ENCODE measurements at places on chromosomes 12 and 14.

- no peak for DNase-seq
These were observed 108.6 kb upstream of the CCDC196 start for GRCh38 chr14:66377574-66377973.

DNA sequence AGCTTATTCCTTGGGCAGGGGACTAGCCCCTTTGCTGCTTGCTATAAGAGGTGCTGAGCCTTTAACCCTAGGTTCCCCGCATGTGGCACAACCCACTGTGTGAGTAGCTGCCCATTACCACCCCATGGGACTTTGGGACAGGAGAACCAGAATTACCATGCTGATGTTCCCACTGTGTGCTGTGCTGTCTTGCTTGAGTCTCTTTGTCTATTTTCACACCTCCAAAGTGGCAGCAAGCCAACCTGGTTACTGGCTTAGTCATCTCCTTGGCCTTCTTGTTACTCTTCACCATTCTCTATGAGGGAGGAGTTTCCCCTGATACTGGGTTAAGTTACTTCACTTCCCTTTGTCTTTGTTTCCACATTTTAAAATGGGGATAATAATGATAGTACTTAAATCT is 73.4 kb upstream of the ETV6 start:
- no peak for DNase-seq

DNA sequence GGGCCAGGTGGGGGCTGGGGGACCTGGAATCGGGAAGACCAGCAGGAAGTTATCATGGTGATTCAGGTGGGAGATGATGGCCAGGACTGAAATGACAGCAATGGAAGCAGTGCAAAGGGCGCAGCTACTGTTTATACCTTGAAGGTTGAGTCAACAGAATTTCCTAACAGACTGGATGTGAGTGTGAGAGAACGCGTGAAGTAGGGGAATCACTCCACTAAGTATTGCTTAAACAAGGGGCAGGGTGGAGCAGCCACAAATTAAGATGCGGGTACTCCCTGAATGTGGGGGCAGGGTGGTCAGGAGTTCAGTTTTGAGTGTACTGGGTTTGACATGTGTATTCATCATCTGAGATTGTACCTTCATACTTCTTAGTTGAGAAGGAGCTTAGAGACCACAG is 45.1 kb downstream of the MYF5 start:
- no peak for DNase-seq

GRCh38 chr12:63912651-63913050 is 68.2 kb downstream of the SRGAP1 start:
- DNase-seq: no peak

DNA sequence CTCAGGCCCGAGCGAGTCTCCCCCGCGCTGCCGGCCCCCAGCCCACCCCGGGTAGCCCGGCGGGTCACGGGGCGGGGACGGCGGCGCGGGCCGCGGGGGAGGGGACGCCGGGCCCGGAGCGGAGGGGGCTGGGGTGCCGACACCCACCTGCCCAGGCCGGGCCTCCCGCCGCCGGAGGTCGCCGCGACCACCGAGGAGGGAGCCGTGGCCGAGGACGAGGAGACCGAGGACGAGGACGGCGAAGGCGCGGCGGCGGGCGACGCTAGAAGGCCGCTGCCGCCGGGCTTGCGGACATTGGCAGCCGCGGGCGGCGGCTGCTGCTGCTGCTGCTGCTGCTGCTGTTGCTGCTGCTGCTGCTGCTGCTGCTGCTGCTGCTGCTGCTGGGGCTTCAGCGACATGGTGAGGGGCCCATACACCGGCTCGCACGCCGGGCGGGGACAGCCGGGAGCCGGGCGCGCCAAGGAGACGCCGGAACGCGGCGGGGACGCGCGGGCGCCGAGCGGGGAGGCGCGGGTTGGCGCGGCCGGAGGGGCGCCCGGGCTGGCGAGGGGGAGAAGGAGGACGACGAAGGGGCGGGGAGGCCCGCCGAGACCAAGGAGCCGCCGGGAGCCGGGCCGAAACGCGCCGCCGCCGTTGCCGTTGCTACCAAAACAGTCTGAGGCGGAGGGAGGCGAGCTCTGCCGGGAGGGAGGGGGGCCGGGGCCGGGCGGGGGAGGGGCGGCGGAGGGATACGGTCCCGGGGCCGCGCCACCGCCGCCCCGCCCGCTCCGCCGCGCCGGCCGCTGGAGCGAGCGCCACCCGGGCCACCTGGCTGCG is at the start of gene ATXN2:
Gene ATXN2, minus strand, starts transcription at position 679 of the 816 bp plus-strand sequence. Its CDS starts 281 bp downstream, at position 398.
- DNase-seq: peak; percentile 74

- peak; percentile 73 for DNase-seq
These were observed 124.5 kb downstream of the CALM1 start for GRCh38 chr14:90521084-90521929.

- DNase-seq: peak; percentile 14
These were observed 32.0 kb downstream of the TC2N start for GRCh38 chr14:91835197-91835919.

- DNase-seq: no peak
These were observed 276.9 kb upstream of the PRKD1 start for GRCh38 chr14:30204431-30204980.

DNA sequence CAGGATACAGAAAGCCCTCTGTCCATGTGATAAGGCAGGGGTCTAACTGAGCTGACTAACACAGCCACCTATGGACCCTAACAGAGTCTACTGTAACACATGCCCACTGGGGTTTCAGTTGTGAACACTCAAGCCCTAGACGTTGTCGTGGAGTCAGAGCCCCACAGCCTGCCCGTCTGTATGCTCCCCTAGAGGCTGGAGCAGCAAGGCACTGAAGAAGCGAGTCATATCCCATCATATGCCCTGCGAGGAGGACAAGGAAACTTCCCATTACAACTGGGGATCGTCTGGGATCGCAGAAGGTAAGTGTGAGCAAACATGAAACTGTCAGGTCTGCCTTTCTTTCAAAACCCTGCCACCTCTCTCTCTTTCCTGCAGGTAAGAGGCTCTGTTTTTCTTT is 138.1 kb downstream of the GPR65 start:
- DNase-seq: no peak

DNA sequence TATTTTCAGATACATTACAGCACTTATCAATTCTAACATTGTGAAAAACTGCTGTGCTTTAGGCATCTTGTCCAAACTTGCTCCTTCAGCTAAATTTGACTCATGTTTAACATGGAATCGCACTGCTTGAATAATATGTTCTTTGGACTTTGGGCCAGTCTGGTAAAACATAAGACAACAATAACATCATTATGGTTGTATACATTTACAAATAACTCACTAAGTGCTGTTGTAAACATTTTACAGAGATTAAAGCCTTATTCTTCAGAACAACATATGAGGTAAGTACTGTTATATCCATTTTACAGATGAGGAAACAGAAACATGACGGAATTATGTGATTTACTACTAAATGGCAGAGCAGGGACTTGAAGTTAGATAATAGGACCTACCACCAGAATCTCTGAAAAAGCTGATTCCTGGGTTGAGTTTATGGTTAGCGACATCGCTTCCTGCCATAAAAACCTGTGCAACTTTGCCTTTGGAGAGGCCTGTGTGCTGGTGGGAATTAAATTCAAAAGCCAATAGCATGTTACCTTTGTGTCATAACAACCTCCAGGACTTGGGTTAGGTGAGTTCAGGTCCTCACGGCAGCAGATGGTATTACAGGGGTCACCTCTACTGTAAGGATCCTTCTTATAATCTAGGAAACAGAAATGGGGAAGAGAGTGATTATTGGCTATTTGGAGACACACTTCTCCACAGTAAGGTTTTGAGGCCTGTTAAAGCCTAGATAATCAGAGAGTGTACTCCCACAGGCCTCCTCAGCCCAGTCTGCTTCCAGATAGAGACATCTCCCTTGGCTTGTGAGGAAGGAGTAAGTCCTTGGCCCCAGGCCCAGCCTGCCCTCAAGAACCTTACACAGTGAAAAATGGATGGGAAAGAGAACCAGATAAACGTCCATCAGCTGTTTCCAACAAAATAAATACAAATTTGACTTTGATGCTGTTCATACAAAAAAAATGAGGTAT is 61.8 kb downstream of the PLBD1 start:
- DNase-seq: no peak

- DNase-seq: no peak
These were observed 2.5 kb upstream of the SNX6 start for GRCh38 chr14:34632411-34632978.

DNA sequence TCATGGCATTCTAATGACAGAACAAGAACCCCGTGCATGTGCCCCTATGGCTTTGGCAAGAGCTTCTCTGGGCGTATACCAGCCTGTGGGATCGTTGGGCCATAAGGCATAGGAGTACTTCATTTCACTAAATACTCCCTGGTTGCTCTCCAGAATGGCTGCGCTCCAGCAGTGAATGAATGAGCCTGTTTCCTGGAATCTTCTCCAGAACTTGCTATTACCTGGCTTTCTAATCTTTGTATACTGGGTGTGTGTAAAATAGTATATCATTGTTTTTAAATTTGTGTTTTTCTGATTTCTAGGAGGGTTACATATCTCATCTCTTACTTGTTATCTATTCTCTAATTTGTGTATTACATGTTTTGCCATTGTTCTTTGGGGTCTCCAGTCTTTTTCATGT is 28.6 kb upstream of the EMP1 start:
- DNase-seq: no peak

DNA sequence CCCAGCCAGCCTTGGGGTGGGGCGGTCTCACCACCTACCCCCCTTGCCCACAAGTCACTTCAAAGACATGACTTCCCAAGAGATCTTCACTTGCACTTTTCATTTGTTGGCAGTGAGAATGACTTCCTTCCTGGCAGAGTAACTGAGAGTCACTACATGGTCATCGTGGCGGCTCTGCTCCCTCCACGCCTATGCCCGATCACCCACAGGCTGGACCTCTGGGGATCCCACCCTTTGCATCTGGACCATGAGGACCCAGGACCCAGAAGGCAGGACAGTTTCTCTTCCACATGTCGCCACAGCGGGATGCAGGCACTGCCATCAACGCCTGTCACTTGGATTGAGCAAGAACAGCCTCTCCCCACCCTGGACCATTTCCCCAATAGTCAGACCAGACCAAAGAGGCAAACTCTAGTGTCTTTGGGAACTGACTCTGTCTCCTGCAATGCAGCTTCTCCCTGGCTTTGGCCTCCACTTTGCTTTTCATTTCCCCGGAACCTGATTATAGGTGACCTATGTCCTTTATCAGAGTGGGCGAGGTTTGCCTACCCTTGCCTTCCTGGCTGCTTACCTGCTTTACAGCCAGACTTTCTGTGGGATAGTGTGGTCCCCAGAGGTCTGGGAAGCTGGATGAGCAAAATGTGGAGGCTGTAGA is 3.6 kb downstream of the VDR start:
- no peak for DNase-seq

- DNase-seq: no peak
These were observed 10.0 kb downstream of the LHX5 start for GRCh38 chr12:113461666-113462065.

GRCh38 chr14:69720912-69721311 is 46.0 kb upstream of the SRSF5 start:
- no peak for DNase-seq

- no peak for DNase-seq
These were observed 381.7 kb upstream of the DDHD1 start for GRCh38 chr14:53534841-53535240.

- DNase-seq: peak; percentile 13
These were observed 11.5 kb upstream of the KRT80 start for GRCh38 chr12:52203079-52203921.

DNA sequence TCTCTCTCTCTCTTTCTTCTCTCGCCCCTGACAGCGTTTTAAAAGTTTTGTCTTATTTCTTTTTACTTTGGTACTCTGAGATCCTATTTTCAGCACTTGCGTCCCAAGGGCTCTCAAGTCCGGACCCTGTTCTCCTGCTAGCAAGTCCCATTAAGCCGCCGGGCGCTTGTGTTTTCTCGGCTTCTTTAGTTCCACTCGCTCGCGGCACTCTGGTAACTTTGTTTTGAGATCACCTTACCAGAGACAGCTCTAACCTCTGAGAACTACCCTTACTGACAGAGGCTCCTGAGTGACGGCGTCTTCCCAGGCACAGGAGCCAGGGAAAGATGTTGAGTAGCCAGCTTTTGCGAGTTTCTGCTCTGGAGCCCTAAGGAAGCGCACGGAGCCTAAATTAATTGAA is 2.7 kb upstream of the MYF5 start:
- no peak for DNase-seq

DNA sequence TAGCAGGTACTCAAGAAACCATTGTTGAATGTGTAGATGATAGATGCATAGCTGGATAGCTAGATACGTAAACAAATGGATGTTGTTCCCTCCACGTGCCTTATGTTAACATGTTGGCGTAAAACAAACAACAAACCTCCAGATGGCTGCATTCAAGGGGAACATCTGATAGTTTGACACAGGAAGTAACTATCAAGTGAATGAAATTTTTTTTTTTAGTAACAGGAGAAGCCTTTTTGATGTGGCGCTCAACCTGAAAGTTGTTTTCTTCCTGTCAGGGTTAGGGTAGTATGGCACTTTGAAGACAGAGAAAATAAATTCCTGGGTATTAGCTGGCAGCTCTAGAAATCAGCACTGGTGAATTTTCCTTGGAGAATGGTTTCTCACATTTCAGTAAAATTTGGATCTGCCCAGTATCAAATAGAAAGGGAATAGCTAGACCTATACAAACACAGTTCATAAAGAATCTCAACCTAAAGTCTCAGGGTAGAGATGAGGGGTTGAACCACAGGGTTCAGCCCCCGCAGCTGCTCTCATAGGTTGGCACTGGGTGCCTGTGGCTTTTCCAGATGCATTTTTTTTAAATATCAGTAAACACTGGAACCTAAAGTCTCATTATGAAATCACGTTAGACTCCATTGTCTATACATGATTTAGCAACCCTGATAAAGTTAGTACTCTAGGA is 18.8 kb upstream of the RAP1B start:
- no peak for DNase-seq

- peak; percentile 64 for DNase-seq
These were observed 53.7 kb downstream of the APAF1 start for GRCh38 chr12:98698603-98699463.

- no peak for DNase-seq
These were observed 956.7 kb upstream of the SEL1L start for GRCh38 chr14:82490397-82490796.

- no peak for DNase-seq
These were observed 127.6 kb upstream of the NCOR2 start for GRCh38 chr12:124694846-124695497.

DNA sequence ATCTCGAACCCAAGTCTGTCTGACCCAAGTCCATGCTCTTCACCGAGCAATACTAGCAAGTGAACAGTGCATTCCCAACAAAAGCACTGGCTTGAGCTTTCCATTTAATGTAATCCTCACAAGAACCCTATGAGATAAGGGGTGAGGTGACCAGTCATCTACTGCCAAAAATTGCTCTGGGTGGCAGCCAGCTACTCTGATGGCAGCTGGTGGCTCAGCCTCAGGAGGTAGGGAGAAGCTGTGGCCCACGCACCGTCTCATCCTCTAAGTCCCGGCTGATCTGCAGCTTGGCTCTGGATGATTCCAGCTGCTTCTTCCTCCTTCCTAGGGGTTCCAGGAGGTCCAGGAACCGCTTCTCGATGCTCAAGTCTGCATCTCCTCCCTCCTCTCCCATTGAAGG is 75.2 kb downstream of the PLEKHG3 start:
- no peak for DNase-seq

GRCh38 chr12:48980953-48981756 is 3.0 kb downstream of the WNT1 start:
- no peak for DNase-seq

- DNase-seq: peak; percentile 39
These were observed 37.8 kb upstream of the OR4E1 start for GRCh38 chr14:21711360-21711961.

Measured in NCI-H1105 treated with DMSO at 0.1 percent for 48 hours (cell line).